Right atrium auricular region (tissue), 2 donors: ENCODE measurements at places on chromosomes 5 and 9. TPM values are rescaled to one million over a fixed set of nuclear protein-coding genes. Genes with fewer than 3 reads are reported as not detected.

ARID3C gene
- not detected for total RNA-seq

COL23A1 gene
- 5.7 TPM for total RNA-seq

SRP19 gene
- total RNA-seq = 57.7 TPM

QRFP gene
- total RNA-seq = not detected

PITX1 gene
- not detected for total RNA-seq

SPZ1 gene
- total RNA-seq = not detected

PAXX gene
- total RNA-seq = 27.4 TPM

DNA sequence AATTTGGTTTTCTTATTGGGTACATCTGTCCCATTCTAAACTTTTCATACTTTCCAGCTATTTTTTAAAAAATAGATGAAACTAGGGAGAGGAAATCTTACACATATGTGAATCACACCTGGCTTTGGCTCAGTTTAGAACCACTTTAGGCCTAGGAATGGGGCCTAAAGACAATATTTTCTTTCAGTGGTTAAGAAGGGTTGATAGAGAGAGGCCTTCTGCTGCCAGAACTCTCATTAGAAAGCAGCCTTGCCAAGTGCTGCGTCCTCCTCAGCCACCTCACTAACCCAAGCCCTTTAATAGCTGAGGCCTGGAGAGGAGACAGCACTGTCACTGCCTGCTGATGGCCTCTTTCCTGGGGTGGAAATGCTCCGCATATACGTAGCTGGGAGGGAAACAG, 167.5 kb downstream of the SAXO1 start:
- H3K27me3 ChIP-seq = no peaks in the 10 kb centered on the region
- no peaks in the 10 kb centered on the region for H3K36me3 ChIP-seq
- no peaks in the 10 kb centered on the region for H3K4me1 ChIP-seq
- H3K27ac ChIP-seq = no peak overlapping the region
- H3K4me3 ChIP-seq = no peak overlapping the region
- DNase-seq = no peak

DNA sequence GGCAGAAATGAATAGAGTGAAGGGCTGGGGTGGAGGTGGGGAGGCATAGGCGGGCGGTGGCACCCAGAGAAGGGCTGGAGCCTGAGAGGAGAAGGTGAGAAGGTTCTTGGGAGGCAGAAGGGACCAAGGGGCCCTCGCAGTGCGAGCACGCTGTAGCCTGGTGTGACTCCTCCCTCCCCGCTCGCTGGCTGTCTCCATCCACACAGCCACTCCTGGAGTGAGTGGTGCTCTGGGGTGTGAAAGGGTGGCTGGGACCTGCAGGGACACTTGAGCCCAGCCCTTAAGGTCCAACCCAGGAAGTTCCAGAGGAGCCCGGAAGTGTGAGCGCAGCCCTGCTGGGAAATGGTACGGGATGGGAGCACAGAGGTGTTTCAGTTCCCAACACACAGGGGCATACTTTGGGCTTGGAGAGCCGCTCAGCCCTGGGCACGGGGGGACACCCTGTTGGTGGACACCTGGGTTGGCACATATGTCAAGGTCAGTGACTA, 9.3 kb upstream of the SCGB3A1 start:
- H3K27ac ChIP-seq = no peak overlapping the region
- no peak overlapping the region for H3K4me3 ChIP-seq
- no peak for DNase-seq

DNA sequence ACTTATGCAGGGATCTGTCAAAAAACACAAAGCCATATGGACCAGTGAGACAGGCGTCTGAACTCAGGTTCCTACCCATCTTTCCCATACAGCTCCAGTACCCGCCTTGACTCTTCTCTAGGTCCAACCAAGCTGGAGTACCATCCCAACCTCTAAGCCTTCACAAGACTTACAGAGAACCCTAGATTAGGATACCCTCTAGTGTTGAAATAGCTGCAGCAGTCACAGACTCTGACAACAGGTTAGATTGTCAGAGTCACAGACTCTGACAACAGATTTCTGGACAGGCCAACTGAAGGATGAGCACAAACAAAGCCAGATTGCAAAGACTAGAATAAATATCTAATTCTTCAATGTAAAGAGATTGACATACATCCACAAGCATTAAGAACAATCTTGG, 266.1 kb downstream of the GRIA1 start:
- no peak overlapping the region for H3K4me3 ChIP-seq
- no peak for DNase-seq
- H3K36me3 ChIP-seq = no peaks in the 10 kb centered on the region
- H3K4me1 ChIP-seq = no peaks in the 10 kb centered on the region

DNA sequence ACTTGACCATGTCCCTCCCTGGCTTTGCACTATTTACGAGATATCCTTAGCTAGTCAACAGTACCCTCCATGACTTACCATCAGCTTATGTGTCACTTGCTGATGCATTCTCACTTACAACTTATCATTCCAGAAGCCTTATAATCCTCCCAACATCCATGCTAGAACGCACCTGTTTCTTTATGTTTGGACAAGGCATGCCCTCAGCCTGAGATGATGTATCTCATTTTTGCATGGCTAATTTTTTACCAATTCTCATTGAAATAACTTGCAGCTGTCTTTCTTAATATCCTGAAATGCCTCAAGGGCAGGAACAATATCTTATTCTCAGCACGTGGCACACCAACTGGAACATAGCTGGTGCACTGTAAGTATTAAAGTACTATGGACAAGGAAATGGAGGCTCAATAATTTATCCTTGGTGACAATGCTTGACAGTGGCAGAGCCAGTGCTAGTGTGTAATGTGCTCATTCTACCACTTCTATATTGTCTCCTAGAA, 281.6 kb downstream of the SLF1 start:
- H3K27ac ChIP-seq = no peak overlapping the region
- H3K4me3 ChIP-seq = no peak overlapping the region
- H3K36me3 ChIP-seq = no peaks in the 10 kb centered on the region
- H3K4me1 ChIP-seq = no peaks in the 10 kb centered on the region
- DNase-seq = no peak
- no peaks in the 10 kb centered on the region for H3K27me3 ChIP-seq

GRCh38 chr9:27428551-27428950, 95.5 kb upstream of the IFNK start:
- DNase-seq = no peak
- no peak overlapping the region for H3K27ac ChIP-seq
- no peaks in the 10 kb centered on the region for H3K27me3 ChIP-seq
- no peak overlapping the region for H3K4me3 ChIP-seq
- H3K4me1 ChIP-seq = no peaks in the 10 kb centered on the region

DNA sequence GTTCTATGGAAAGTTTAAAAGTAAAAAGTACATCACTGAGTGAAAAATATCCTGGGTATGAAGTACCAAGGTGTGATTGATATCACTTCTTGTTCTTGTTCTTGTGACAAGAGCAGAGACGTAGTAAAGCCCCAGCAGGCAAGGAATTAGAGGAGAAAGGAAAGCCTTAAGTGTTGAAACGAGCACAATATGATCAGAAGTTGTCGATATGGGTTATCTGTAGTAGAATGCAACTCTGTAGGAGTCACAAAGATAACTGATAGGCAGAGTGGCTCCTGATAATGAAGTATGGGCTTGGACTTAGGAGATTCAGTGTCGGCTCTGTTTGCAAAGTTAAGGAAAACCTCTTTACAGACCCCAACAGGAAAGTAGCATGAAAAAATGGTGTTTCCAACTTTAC, 1179.1 kb downstream of the DTWD2 start:
- H3K4me1 ChIP-seq = no peaks in the 10 kb centered on the region
- no peaks in the 10 kb centered on the region for H3K36me3 ChIP-seq
- DNase-seq = no peak
- H3K27me3 ChIP-seq = no peaks in the 10 kb centered on the region
